ENCODE measurements at places on chromosomes 16 and 17. TPM values are rescaled to one million over a fixed set of nuclear protein-coding genes. Genes with fewer than 3 reads are reported as not detected.
A peak's percentile ranks its signal among the peaks of the same experiment; 100 is the strongest.

DNA sequence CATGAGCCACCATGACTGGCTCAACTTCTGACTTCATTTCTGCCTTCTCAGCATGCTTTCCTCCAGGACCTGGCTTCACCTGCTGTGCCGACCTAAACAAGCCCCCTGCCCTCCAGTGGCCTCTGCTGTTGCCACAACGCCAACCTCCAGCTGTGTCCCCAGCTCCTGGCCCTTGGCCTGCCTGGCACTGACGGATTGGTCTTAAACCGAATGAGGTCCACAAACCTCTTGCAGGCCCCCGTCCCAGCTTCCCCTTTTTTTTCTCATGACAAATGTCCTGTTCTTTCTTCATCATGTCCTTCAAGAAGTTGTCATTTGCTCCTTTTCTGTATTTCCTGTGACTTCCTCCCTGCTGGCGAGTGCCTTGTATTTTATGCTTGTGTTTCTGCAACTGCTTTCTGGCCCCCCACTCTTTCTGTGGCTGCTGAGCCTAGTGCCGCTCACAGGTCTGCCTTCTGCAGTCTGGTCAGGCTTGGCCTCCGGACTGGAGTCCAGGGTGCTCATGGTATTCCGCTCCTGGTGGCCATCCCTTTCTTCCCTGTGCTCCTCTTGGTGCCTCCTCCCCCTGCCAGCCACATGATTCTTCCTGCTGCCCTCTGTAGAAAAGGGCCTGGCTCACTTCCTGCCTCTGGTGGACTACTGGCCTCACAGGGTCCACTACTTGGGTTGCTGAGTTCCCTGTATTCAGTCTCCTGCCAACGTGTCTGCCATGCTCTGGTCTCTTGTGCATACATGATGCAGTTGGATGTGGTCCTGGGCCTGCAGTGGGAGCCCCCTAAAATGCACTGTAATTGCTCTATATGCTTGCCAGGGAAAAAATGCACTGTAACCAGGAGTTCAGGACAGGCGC, 2.9 kb downstream of the ATP6V0C start:
- DNase-seq = peak; percentile 73

- no peak for DNase-seq
Measured at GRCh38 chr16:23175651-23176050, 6.9 kb upstream of the SCNN1G start.

GRCh38 chr16:58472266-58472665, 27.7 kb upstream of the NDRG4 start:
- DNase-seq = no peak

DNA sequence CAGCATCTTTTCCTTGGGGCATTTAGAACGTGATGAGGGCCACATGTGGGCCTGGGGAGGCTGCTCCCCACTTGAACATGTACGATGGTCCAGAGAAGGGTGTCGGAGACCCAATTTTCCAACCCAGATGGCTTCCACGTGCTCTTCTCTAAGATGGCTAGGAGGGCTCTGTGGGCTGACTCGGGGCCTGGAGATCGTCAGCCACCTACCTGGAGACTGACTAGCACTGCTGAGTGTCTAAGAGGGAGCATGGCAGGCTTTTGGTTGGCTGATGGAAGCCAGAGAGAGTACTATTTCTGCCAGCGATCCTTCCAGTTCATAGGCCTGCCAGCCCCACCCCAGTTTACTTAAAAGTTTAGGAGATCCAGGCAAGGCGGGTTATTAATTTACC, 60.2 kb upstream of the CLEC18A start:
- DNase-seq = no peak

GRCh38 chr17:75130632-75131277, 787 bp downstream of the NT5C start:
- DNase-seq = peak; percentile 72

GRCh38 chr17:19409509-19409908, 1.5 kb upstream of the RNF112 start:
- DNase-seq = no peak

DNA sequence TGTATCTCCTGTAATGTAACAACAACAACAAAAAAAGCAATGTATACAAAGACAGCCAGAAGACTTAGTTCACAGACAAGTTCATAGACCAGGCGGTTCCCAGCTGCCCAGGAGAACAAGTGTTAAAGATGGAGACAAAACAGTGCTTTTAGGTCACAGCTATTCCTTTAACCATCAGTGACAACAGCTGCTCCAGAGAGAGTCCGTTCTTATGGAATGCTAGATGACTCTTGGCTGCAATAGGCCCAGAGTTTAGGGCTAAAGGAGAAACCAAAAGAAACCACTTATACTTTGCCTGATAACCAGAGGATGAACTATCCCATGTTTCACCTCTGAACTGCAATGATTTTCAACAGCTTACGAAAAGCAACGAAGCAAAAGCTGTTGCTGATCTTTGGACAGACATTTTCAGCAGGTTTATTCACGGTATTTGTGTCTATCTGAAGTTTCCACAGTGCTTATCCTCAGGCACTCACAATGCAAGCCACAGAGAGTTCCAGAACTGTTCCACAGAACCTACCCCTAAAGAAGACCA, 6.0 kb downstream of the ZCCHC14 start:
- no peak for DNase-seq

DNA sequence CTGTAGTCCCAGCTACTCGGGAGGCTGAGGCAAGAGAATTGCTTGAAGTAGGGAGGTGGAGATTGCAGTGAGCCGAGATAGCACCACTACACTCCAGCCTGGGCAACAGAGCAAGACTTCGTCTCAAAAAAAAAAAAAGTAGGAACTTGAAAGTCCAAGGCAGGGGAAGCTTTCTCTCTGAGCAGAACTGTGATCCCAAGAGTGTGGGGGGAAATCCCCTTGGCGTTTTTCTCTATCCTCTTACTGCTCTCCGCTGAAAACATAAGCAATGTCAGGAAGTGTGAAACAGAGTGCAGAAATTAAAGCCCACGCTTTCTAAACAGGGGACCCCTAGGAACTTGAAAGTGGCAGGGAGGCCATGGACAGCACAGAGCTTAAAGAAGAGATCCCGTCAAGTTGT, 9.8 kb upstream of the CMTM3 start:
- no peak for DNase-seq

DNA sequence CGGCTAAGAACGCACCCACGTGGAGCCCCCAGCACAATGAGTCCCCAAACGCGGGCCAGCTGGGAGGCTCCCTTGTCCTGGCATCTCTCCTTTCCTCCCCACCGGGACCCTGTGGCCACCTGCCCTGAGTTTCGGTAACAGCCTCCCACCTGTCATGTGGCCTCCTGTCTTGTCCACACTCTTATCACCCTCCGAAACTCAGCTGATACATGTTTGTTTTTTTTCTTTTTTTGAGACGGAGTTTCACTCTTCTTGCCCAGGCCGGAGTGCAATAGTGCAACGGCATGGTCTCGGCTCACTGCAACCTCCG, 105.7 kb upstream of the CREBBP start:
- DNase-seq = no peak

DNA sequence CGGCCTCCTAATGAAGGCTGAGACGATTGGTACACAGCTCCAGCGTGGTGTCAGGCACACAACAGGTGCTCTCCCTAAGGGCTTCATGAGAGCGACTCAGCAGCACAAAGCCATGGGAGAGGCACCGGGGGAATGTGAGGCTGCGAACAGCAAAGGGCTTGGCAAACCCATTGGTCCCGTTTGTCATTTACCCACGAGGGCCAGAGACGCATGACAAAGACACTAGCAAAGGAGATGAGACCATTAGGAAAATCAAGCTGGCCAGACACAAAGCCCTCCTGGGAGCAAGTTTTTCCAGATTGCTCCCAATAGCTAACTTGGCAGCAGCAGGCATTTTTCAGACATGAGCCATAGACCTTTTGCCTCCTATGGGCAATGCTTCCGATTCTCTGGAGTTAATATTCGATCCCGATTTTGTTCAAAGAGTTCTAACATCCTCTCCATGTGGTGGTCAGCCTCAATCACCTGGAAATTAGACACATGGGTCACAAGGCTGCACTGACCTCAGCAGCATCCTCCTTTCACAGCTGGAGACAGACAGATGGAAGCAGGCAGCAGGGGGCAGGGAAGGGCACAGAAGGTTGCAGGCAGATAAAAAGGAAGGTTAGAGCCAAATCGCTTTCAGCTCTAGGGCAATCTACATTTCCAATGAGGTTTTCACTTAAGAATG, 38.2 kb downstream of the TK2 start:
- no peak for DNase-seq

- no peak for DNase-seq
Measured at GRCh38 chr16:86580791-86581170, 2.4 kb downstream of the FOXL1 start.

GRCh38 chr16:10870808-10871156, 6.2 kb upstream of the CIITA start:
- DNase-seq = no peak

DNA sequence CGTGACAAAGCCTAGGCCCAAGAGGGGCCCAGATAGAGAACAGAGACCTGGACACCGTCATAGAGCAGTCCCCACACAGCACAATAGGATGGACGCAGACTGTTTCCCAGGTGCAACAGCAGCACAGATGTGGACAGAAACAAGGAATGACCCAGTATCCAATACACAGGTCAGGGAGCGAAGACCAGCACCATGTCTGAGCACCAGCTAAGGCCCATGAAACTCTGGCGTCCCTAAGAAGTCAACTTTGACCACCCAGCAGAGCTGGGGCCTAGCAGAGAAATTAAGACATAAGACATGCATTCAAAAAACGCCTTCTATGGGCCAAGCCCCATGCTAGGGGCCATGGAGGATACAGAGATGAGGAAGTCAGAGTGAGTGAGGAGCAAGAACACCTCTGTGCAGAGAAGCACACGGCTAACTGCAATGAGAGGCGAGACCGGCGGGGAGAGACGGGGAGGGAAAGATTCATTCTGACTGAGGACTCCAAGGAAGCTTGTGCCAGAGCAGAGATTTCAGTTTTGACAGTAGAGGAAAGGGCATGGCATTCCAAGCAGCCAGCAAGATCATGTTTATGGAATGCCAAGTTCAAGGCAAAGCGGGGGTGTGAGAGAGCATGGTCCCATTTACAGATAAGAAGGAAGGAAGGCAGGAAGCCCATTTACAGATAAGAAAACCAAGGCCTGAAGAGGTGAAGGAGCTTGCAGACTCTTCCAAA, 50.8 kb downstream of the PITPNM3 start:
- no peak for DNase-seq

DNA sequence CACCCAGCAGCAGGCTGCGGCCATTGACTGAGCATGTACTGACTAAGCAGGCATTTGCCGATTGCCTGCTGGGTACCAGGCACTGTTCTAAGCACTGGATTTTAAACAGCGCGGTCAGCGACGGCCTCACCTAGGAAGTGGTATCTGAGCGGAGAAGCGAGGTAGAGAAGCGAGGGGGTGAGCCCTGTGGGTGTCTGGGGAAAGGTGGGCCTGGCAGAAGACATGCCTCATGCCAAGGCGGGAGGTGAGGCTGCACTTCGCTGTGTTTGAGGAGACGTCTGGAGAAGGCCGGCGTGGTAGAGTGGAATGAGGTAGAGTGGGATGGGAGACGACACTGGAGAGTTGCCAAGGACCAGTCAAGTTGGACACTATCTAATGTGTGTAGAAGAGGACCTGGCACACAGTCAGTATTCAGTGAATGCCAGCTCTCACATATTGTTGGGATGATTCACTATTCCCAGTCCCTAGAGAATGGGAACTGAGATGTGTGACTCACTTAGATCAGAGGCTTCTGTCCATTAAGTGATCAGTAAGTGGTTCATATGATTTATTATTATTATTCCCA, 14.4 kb downstream of the SYCE1L start:
- DNase-seq = no peak

- DNase-seq = peak; percentile 14
Measured at GRCh38 chr16:56771558-56772279, 41.8 kb downstream of the NUP93 start.

DNA sequence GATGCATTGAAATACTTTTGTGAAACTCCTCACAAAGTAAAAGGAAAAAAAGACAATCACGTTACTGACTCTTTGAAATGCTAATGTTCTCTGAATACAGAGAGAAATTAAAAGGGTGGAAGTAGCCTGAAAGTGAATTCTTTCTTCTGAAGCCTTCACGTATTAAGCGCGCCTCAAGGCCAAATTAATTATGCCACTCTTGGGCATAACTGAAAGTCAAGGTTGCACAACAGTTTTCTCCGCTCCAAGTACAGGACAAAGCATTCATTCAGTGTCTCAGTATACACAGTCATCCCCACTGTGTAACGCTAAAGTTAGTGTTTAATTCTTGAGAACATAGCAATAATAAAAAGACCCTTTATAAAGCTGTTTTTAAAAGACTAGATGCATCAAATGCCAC, 21.5 kb downstream of the PARN start:
- no peak for DNase-seq

GRCh38 chr17:50660042-50660886, 25.6 kb downstream of the ABCC3 start:
- DNase-seq = no peak

- DNase-seq = no peak
Measured at GRCh38 chr17:61627125-61627524, 36.1 kb upstream of the NACA2 start.

DNA sequence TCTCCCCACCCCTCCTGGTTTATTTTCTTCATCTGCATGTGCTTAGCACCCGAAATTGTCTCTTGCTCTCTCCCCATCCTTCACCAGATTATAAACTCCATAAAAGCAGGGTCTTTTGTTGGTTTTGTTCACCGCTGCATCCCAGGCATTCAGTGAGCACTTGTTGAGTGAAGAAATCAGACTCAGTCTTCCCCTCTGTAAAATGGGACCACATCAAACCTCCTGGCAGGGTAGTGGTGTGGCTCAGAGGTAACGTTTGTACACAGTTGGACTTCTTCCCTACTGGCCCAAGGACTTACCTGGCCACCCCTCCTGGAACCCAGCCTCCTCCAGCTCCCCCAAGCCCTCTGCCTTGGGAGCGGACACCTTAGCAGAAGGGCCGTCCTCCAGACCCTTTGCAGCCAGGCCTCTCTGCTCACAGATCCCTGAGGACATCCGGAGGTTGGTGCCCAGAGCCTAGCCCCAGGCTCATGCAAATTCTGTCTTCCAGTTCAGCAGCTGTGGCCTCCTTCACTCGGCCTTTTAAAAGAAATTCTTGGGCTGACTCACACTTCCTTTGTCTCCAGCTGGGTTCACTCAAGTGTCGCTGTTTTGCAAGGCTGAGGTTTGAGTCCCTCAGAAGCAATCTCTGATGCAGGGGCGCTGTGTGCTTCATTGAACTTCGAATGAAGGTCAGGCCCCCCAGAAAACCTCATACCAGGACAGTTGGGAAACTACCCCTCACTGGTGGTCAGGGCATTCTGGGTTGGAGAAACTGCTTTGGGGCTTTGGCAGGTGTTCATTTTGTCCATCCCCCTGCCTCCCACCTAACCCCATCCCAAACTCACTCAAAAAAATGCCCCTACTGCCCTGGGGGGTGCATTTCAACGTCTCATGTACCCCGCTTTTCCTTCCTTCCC, 16.8 kb upstream of the RMI2 start:
- peak; percentile 40 for DNase-seq

The ITGAL gene
- polyA plus RNA-seq = 3.8 TPM

The ATP2A3 gene
- 44.4 TPM for polyA plus RNA-seq

The KRT36 gene
- 0.03 TPM for polyA plus RNA-seq

The KRTAP17-1 gene
- polyA plus RNA-seq = 0.07 TPM

The CORO6 gene
- 2.3 TPM for polyA plus RNA-seq

The ETV4 gene
- polyA plus RNA-seq = 21.6 TPM

The TBC1D3C gene
- 3.1 TPM for polyA plus RNA-seq

The LITAFD gene
- 1.8 TPM for polyA plus RNA-seq

The TM4SF5 gene
- 44.0 TPM for polyA plus RNA-seq

The HASPIN gene
- polyA plus RNA-seq = 2.7 TPM

The SARM1 gene
- 17.0 TPM for polyA plus RNA-seq

The GAST gene
- polyA plus RNA-seq = 0.28 TPM

The TP53 gene
- 49.7 TPM for polyA plus RNA-seq

The HCRT gene
- polyA plus RNA-seq = 0.13 TPM

The TBX21 gene
- polyA plus RNA-seq = 0.28 TPM
